ENCODE measurements at places on chromosomes 4 and X. TPM values are rescaled to one million over a fixed set of nuclear protein-coding genes. Genes with fewer than 3 reads are reported as not detected.

The DKK2 gene
- total RNA-seq = 15.1 TPM

The TMEM144 gene
- total RNA-seq = 12.8 TPM

The DUX4 gene
- total RNA-seq = not detected

The CMC4 gene
- 5.7 TPM for total RNA-seq

The SPOCK3 gene
- total RNA-seq = 7.1 TPM

The NPNT gene
- 23.2 TPM for total RNA-seq

The ZCCHC18 gene
- 2.6 TPM for total RNA-seq

The POU3F4 gene
- 1.3 TPM for total RNA-seq

The LRCH2 gene
- total RNA-seq = 4.8 TPM

The SLC39A8 gene
- total RNA-seq = 8.3 TPM

The HS6ST2 gene
- total RNA-seq = 46.4 TPM

The CCDC110 gene
- total RNA-seq = 0.94 TPM

The INTU gene
- 11.8 TPM for total RNA-seq

The TLL1 gene
- total RNA-seq = 0.48 TPM

The CLIC2 gene
- total RNA-seq = 1.3 TPM

The NAP1L2 gene
- 2.5 TPM for total RNA-seq

The NHS gene
- total RNA-seq = 27.8 TPM

The FGFBP1 gene
- 21.7 TPM for total RNA-seq

The ABCG2 gene
- 21.5 TPM for total RNA-seq
